ENCODE measurements at places on chromosomes 1 and 21.

- DNase-seq = no peak
Observed at GRCh38 chr1:116886291-116886878, 23.3 kb upstream of the PTGFRN start.

DNA sequence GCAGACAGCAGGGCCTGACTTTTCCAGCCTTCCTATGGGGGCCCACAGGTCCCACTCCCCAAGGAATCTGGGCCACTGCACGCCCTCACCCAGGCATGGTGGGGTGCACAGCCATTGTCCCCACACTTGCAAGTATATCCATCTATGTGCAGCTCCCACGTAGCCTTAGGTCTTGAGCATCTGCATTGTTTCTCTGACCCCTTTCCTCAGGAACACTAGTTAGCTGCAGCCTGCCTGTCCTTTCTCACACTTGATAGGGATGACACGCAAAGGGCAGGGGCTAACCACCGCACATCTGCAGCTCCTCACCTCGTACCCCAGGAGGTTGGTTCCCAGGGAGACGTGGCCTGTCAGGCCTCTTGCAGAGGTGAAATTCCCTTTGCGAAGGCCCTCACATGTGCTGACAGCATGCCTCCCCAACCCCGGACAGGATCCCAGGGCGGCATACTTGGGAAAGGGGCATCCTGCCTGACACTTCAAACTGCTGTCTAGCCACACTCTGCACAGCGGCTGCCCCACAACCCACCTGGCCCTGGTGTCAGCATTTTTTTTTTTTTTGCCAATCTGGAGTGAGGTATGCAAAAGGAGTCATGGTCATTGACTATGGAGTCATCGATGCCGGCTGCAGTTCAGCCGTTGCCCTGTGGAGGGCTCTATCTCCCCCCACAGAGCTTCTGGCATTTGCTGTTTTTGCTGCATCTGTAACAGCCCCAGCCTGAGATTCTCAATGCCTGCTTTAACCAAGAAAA lies 5.0 kb downstream of the JMJD4 start:
- DNase-seq = peak; percentile 40

DNA sequence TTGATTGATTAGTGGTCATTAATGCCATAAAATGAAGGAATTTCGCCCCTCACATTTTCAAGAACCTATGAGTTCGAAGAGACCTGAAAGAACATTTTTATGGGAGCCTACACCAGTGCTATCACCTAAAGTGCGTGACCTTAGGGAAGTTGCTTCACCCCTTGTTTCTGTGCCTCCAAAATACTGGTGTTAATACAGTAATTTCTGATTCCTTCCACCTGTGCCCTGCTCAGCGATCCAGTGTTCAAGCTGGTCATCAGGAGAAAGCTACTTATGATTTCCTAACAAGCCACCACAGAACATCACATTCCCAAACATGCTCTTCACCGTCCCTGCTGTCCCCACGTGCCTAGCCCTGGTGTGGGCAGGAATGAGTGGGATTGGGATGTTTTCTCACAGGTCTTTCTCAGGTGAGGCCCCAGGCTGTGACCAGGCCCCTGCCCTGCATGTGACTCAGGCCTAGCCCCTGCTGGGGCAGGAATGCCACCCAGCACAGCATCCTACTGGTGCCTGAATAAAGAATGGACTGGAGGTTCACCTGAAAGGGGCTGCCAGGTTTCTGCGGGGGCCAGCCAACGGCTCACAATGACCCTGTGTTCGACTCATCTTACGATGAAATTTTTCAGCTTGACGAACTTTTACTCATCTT lies 60.3 kb downstream of the CD247 start:
- DNase-seq = no peak

DNA sequence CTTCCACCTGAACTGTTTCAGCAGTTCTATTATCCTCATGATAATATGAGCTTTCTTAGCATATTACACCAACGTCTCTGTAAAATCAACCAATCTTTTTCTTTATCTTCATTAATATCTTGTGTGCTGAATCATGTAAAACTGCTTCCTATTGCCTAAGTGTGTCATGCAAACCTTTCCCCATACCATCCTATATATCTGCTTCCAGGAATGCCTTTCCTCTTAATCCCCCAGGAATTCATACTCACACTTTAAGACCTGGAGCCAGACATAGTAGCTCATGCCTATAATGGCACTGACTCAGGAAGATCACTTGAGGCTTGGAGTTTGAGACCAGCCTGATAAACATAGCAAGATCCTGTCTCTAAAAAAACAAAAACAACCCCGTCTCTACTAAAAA lies 183.9 kb downstream of the NRIP1 start:
- DNase-seq = no peak

DNA sequence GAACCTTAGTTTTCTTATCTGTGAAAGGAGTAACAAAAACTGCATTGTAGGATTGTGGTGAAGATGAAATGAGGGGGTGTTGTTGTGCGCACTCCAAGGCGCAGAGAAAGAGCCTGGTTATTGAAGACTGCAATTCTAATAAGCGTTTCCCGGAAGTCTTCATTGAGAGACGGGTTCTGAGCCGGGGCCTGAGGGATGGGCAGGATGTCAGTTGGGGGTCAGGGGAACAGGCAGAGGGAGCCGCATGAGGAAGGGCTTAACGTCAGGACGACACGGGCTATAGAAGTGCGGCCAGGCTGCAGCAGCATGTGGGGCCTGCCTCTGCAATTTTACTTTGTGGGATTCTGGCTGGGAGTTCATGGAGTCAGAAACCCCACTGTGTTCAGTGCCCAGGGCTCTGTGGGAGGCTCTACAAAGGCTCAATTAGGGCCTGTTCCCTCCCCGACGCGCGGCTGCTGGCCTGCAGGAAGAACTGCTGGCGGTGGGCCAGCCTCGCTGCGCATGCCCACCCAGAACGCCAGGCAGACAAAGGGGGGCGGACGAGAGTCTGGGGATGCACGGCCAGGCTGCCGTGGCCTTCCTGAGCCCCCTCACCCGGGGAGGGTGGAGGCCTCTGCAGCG lies 20.7 kb downstream of the TRIM62 start:
- DNase-seq = peak; percentile 35

DNA sequence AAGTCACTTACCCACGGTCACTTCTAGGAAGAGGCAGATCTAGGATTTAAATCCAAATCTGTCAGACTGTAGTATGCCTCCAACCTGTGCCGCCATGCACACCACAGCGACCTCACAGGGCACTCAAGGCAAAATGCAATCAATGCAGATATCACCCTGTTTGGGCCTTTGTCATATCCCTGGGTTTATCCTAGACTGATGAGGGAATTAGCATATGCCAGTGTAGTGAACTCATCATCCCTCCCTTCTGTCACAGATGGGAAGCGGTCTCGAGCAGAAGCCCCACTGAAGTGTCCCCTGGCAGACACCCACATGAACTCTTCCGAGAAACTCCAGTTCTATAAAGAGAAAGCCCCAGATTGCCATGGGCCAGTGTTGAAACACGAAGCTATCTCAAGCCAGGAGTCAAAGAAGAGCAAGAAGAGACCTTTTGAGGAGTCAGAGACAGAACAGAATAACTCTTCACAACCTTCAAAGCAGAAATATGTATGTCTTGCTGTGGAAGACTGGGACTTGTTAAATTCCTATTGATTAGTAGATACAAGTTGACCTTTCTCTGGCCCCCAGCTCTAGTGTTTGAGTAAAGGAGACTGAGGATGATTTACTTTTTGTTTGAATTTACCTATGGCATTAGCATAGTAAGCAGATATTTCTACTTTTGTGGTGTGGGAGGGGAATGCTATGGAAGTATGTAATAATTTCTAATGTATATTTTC lies 21.4 kb downstream of the LRRC42 start:
- DNase-seq = no peak

GRCh38 chr1:161727256-161727924 lies 6.0 kb downstream of the FCRLB start:
- no peak for DNase-seq

DNA sequence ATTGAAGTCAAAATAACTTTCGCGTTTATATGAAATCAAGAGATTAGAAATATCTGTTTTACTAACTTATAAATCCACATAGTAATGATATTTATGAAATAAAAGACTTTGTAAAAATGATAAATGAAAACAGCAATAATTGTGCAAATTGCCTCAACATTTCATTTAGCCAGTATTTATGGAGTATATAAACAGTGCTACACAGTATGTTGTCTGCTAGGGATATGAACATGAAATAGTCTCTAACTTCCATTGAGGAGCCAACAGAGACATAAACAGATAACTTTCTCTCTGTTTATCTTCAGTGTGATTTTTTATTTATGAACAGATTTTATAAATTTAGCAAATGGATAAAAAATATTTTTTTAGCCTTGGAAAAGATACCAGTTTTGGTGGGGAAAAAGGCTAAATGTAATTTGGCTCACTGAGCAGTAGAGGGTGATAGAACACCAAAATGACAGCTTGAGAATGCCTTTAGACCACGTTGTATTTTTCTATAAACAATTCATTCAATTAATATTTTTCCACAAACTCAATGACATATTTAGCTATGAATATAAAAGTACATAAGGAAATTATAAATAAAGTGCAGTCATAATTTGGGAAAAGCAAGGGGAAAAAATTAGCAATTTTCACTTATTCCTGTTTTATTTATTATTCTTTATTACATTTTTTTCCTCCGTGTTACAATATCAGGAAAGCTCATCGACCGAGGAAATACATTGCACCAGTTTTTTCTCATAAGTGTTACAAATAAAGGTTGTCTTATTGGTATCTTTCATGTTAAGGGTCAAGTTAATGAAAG lies 47.5 kb upstream of the EEIG2 start:
- peak; percentile 64 for DNase-seq

GRCh38 chr1:61084491-61085031 lies 2.2 kb downstream of the NFIA start:
- DNase-seq = peak; percentile 78

DNA sequence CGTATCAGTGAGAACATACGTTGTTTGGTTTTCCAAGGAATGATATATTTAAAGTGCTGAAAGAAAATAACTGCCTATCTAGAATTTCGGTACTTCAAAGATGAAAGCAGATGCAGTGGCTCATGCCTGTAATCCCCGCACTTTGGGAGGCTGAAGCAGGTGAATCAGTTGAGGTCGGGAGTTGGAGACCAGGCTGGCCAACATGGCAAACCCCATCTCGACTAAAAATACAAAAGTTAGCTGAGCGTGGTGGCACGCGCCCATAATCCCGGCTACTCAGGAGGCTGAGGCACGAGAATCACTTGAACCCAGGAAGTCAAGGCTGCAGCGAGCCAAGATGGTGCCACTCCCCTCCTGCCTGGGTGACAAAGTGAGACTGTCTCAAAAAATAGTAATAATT lies 16.4 kb downstream of the CD244 start:
- no peak for DNase-seq

GRCh38 chr1:8458607-8459006 lies 140.7 kb downstream of the SLC45A1 start:
- no peak for DNase-seq

GRCh38 chr1:240475832-240476231 lies 136.1 kb downstream of the GREM2 start:
- DNase-seq = no peak

Measured in NCI-H1694 treated with DMSO at 0.1 percent for 48 hours (cell line).